T-helper 2 cell treated with Interferon-gamma antibody and Interleukin-4, amounts not matched to agents 5 μg/mL and 100 μg/mL, for 36 hours (primary cell): ENCODE measurements at places on chromosomes 6 and 20.

DNA sequence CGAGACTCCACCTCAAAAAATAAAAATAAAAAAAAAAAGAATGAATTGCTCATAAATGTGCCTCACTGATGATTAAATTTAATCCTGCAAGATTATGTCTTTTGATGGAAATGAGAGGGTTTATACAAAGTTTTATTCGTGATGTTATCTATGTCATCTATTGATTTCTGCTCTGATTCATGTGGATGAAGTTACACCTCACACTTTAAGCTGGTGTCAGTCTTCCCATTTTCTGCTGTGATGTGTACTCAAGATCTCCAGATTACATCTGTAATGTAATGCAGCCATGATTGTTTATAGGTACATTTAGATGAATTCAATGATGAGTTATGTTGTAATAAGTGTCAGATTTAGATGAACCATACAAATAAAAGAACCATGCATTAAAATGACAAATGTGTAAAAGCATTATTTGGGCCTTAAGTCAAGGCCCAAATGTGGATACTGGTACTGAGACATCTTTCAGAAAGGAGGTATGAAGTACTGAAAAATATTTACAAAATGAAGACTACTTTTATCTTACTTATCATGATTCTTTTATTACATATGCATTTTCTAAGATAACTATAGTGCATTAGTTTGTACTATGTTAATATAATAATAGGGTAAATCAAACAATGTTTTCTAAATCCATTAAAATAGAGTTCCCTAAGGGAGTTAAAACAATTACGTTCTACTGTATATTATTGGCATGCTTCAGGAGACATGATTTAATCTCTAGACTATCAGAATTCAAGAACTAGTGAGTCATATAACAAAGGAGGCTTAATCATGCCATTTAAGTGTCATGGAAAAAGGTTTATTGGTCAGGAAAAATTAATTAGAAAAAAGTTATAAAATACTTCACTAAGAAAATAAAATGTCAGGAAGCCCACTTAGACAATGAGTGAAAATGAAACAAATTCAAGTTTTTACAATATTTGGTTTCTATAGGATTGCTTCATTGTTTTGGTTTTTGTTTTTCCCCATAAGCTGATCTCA is 34.5 kb downstream of the HCRTR2 start:
- no peak for DNase-seq

DNA sequence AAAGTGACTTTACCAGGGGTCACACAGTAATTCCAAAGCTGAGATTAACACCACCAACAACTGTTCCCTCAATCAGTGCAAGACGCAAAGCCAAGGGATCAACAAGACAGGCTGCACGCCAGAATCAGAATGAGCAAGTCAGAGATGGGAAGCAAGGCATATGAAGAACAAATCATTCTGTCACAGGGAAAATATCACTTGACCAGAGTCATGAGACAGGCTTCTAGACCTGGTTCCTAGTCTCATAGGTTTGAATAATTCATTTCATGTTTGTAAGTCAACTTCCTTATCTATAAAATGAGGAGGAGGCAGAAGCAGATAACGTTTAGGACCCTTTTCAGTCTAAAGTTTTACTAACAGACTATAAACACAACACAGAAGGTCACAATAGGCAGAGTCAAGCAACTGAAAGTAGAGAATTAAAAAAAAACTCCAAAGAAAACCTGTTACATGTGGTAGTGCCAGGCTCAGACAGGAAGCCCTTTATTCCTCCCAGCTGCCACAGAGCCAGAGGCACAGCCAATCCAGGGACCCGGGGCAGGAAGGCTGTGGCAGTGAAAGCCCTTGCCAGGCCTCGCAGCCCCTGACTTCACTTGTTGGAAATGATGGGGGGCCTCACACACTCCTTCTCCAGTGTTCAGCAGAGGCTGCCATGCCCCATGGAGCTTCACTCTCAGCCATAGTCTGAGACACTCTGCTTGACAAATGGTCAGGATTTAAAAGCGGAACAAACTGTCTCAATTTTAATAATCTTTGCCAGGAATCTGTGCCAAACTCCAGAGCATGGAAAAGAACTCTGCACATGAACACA is 29.2 kb upstream of the DST start:
- DNase-seq: no peak

DNA sequence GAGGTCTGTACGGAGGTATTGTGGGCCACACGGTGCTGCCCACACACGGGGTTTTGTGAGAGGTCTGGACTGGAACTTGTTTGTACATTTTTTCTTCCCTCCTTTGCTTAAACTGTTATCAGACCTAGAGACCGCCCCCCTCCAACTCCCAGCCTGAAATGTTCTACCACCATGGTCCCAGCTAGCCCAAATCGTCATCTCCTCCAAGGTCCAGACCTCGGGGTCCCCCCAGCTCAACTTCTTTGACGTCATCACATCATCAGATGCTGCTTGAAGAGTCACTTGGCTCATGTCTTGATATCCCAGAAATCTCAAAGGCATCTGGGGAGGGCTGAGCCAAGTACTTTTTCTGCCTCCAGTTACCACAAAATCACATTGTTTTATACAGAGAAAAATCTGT is 2.8 kb upstream of the CCDC170 start:
- no peak for DNase-seq

DNA sequence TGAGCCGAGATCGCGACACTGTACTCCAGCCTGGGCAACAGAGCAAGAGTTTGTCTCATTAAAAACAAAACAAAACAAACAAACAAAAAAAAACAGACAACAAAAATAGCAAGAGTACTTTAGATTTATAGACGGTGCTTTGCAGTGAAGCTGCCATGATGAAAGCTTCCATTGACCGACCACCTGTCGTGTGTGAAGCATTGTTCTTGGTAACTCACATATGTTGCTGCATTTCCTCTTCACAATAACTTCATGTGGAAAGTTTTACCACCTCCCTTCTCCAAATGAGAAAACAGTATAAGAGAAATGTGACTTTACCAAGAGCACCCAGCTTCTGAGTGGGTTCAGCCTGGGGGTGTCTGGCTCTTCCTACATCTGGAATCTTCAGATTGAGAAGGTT is 56.4 kb upstream of the PTGIS start:
- DNase-seq: no peak

- DNase-seq: no peak
Observed at GRCh38 chr6:35576682-35577081, 64.0 kb upstream of the TULP1 start.

DNA sequence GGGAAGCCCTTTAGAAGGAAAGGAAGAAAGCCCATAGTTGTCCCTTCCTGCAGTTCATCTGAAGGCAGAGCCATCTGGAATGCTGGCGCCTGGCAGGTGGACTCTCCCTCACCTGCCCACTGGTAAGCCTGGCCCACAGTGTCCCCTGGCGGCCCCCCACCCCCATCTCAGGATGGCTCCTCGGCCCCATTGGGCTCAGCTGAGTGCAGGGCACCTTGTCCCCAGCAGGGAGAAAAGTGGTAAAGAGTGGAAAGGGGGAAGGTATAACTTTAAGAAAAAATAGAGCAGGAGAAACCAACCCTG is 12.6 kb downstream of the SS18L1 start:
- no peak for DNase-seq

GRCh38 chr20:54476169-54477009 is 996 bp downstream of the DOK5 start:
- no peak for DNase-seq

- DNase-seq: no peak
Observed at GRCh38 chr20:48455651-48456365, 372.0 kb downstream of the PREX1 start.

GRCh38 chr6:96152114-96152708 is 136.4 kb downstream of the FUT9 start:
- DNase-seq: no peak

DNA sequence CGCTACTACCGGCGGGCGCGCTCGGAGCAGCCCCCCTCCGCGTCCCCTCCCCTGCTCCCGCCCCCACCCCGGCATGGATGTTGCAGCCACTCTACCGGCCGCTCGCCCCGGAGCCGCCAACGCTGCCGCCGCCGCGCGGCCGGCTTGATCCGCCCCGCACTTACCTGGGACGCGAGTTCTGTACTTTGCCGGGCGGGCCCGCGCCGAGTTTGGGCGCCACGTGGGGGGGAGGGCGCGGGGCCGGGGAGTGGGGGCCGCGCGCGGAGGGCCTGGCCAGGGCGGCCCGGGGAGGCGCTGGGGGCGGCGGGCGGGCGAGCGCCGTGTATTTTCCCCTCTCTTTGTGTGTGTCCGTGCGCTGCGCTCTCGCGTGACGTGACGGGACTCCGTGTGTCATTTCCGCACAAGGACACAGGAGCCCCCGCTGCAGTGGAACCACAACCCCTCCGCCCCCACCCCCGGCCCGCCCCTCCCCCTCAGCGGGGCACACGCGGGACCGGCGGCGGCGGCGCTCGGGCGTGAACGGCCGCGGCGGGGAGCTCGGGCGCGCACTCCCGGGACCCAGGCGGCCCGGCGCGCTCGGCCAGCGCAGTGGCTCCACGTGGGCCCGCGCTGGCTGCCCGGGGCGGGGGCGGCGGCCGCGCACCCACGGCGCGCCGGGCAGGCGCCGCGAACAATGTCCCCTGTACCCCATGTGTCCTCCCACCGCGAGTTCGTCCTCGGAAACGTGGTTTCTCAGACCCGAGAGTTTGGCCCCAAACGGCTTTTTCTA is at the start of gene BEND3:
BEND3 (minus strand) TSS at position 590 of the 769 bp plus-strand sequence. CDS start 16,230 bp downstream, outside the sequence.
- peak; percentile 39 for DNase-seq

- no peak for DNase-seq
Observed at GRCh38 chr20:13342469-13343242, 121.6 kb downstream of the ISM1 start.

GRCh38 chr6:126069449-126069848 is 83.1 kb downstream of the TRMT11 start:
- no peak for DNase-seq

- no peak for DNase-seq
Observed at GRCh38 chr20:51326201-51326819, 216.2 kb downstream of the NFATC2 start.

GRCh38 chr6:21317642-21318041 is 275.9 kb upstream of the SOX4 start:
- no peak for DNase-seq

- no peak for DNase-seq
Observed at GRCh38 chr6:152458648-152459644, 178.2 kb downstream of the SYNE1 start.

DNA sequence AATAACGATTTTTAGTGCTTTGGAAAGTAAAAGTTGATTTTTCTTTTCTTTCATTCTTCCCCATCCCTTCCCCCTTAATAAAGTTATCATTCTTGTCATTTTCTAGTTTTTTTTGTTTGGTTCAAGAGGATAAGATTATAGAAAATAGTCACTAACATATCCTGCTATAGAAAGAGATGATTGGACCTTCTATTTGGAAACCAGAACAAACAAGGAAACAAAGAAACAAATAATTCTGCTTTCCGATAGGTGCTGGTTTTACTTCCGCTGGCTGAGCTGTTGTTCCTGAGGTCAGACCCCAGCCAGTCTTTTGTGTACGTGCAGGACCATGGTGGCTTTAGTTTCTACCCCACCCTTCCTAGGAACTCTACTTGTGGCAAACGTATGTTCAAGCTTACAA is at the start of gene CDH26:
CDH26 (plus strand) TSS at position 301 of the 400 bp plus-strand sequence. CDS start 304 bp downstream, outside the sequence.
- no peak for DNase-seq

DNA sequence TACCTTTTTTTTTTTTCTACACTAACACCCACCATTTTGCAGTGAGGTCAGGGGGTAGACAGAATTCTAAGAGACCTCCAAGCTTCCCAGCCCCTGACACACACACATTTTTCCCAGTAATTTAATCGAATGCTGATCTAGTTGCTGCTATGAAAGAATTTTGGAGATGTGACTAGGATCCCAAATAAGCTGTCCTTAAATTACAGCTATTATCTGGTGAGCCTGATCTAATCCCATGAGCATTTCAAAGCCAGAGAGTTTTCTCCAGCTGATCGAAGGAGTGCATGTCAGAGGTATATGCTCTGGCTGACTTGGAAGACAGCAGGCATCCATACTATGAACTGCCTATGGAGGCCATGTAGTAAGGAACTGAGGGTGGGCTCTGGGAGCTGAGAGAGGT is 503.8 kb upstream of the MARCKS start:
- no peak for DNase-seq

DNA sequence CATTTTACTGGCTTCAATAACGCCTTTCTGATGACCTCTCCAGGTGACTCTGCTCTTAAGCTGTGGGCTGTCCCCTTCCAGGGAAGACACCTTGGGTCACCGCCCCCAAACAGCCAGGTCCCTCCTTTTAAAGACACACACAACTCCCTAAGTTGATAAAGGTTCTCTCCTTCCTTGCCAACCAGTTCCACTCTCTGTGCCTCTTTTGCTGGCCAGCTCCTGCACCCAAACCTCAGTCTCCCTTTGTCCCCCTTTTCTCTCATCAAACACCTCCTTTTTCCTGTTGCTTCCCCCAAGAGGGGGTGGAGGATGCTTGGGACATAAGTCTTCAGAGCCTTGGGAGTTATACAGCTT is 1.0 kb downstream of the NCOA6 start:
- peak; percentile 75 for DNase-seq

DNA sequence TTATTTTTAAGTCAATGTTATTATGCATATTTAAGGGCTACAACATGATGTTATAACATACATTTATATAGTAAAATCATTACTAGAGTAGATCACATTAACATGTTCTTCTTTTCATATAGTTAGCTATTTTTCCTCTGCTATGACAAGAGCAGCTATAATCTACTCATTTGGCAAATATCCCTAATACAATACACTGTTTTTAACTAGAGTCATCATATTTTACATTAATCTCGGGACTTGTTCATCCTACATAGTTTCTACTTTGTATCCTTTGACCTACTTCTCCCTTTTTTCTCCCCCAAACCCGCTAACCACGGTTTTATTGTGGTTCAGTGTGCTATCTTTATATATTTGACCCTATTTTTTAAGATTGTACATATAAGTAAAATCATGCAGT is 249.0 kb downstream of the EPM2A start:
- DNase-seq: no peak

DNA sequence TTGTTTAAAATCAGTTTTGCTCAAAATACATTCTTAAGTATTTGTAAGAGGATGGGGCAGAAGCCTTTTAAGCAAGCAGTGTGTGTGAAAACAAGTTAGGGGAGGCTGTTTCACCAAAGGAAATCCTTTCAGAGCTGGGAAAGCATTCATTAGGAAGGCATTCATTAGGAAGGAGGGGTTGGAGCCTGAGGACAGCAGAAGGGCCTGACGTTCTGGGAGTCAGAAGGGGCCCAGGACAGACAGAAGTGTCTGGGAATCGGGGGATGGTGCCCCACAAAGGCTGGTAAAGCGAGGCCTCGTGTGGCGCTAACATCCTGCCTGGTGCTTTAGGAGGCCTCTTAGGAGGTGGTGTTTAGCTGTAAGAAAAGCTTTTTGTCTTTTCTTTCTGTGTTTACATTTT is 80.6 kb upstream of the NXT1 start:
- no peak for DNase-seq

- DNase-seq: no peak
Observed at GRCh38 chr20:49510562-49511122, 28.2 kb upstream of the KCNB1 start.

- no peak for DNase-seq
Observed at GRCh38 chr20:23640671-23641667, 3.2 kb upstream of the CST3 start.

- no peak for DNase-seq
Observed at GRCh38 chr20:37622728-37623127, 71.1 kb upstream of the CTNNBL1 start.
